ENCODE measurements at places on chromosomes 1 and 21.
A peak's percentile ranks its signal among the peaks of the same experiment; 100 is the strongest.

- peak; percentile 53 for DNase-seq
Measured at GRCh38 chr1:154405747-154406571, 816 bp downstream of the IL6R start.

GRCh38 chr21:43277481-43278351 is 108.9 kb downstream of the CRYAA start:
- DNase-seq: no peak

DNA sequence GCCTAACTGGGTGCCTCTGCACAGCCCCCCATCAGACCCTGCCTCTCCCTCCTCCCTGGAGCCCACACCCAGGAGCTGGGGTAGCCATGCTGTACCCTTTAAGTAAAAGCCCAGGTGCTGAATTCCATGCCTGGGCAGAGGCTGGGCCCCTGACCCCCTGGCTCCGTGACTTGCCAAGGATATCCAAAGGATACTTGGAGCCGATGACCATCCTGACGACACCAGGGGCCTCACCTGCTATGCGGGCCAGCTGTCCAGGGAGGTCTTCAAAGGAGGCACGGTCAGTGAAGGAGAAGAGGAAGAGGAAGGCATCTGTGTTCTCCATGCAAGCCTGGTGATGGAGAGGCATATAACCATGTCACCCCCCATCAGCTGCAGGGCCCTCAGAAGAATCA is 4.7 kb downstream of the CPLANE2 start:
- DNase-seq: no peak

- no peak for DNase-seq
Measured at GRCh38 chr1:233549917-233550316, 64.0 kb upstream of the KCNK1 start.

- no peak for DNase-seq
Measured at GRCh38 chr1:165925498-165926079, 98.2 kb downstream of the UCK2 start.

GRCh38 chr21:18249672-18250071 is 5.0 kb downstream of the CHODL start:
- no peak for DNase-seq

GRCh38 chr21:16071761-16072160 is 342.0 kb downstream of the USP25 start:
- DNase-seq: no peak

DNA sequence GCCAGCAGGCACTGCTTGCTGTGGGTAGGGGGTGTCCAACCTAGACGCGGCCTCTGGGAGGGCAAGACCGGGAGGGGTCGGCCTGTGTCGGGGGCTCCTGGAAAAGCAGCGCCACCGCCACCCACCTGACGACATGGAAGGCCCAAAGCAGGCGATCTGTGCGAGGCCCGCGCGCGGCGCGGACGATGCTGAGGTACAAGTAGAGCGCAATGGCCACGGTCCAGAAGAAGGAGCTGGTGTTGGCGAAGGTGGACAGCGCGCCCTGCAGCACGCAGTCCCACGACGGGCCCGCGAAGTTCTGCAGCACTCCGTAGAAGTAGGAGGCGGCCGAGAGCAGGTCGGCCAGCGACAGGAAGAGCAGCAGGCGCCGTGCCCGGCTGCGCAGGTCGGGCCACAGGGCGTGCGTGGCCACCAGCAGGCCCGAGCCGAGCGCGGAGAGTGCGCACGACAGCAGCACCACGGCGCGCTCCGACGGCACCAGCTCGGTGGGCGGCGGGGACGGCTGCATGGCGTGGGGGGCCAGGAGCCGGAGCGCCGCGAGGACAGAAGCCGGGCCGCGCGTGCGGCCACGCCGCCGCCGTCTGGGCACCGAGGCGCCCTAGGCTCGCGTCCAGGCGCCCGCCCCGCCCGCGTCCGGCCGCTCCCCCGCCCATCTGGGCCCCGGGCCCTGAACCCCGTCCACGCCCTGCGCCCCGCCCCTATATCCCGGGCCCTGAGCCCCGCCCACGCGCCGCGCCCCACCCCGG is at the start of gene GPR157:
Gene GPR157, minus strand, starts transcription at position 583 of the 746 bp plus-strand sequence. Its CDS starts 75 bp downstream, at position 508.
- peak; percentile 79 for DNase-seq

DNA sequence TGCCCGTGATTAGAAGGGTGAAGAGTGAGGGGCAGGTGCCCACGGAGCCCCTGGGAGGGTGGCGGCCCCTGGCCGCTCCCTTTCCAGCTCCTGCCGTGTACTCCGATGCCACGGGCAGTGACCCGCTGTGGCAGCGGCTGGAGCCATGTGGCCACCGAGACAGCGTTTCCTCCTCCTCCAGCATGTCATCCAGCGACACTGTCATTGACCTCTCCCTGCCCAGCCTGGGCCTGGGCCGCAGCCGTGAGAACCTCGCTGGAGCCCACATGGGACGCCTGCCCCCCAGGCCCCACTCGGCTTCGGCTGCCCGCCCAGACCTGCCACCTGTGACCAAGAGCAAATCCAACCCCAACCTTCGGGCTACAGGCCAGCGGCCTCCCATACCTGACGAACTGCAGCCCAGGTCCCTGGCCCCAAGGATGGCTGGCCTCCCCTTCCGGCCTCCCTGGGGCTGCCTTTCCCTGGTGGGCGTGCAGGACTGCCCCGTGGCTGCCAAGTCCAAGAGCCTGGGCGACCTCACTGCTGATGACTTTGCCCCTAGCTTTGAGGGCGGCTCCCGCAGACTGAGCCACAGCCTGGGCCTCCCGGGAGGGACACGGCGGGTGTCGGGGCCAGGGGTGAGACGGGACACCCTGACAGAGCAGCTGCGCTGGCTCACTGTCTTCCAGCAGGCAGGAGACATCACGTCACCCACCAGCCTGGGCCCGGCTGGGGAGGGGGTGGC is 22.0 kb downstream of the PANK4 start:
- DNase-seq: no peak

DNA sequence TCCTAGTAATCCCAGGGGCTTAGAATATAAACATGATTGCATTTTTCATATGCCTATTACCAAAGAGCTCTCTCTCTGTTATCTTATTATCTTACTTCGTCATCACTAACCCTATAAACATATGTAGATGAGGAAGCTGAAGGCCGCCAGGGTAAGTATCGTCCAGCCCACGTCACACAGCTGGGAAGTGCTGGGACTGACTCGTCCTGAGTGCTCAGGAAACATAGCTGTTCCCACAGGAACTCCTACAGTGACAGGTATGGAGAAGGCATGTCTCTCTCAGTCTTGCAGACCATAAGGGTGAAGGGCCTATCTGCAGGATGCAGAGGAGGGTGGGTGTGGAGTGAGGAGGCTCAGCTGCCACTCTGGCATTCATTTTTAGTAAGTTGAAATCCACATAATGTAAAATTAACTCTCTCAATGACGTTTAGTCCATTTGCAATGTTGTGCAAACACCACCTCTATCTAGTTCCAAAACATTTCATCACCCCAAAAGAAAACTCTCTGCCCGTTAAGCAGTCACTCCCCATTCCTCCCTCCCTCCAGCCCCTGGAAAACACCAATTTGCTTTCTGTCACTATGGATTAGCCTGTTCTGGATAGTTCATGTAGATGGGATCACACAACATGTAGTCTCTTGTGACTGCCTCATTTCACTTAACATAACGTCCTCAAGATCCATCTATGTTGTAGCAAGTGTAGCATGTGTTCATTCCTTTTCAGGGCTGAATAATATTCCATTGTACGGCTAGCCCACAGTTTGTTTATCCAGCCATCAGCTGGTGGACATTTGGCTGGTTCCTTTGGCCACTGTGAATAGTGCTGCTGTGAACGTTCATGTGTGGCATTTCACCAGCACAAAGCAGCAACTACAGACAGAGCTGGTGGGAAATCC is 68.3 kb downstream of the TCP10L start:
- DNase-seq: no peak

DNA sequence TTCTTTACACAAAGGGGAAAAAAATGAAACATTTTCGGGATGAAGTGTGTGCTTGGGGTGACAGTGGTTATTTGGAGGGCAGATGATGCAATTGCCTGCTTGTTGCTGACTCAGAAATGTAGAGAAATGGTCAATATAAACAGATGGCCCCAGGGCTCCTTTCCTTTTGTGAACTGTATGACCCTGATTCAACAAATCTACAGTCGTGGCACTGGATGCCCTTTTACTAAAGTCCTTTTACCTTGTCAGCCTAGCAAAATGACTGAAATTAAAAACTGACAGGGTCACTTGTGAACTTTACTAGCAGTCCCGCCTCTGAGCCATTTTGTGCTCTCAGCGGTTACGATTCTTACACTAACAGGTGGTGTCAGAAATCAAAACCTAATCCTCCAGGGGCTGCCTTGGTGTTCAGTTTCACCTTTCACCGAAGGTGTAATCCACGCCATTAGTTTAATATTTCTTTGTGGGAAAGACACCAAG is 49.8 kb downstream of the GREM2 start:
- DNase-seq: no peak

- DNase-seq: no peak
Measured at GRCh38 chr1:111980686-111981085, 8.8 kb downstream of the KCND3 start.

- DNase-seq: peak; percentile 25
Measured at GRCh38 chr1:111476761-111477309, 3.1 kb downstream of the C1orf162 start.

GRCh38 chr1:110161849-110162248 is 11.6 kb downstream of the SLC6A17 start:
- DNase-seq: no peak

GRCh38 chr1:222996310-222996975 is 146.6 kb downstream of the TLR5 start:
- DNase-seq: no peak

- DNase-seq: no peak
Measured at GRCh38 chr1:179178183-179178582, 51.3 kb downstream of the ABL2 start.

- no peak for DNase-seq
Measured at GRCh38 chr21:22374218-22374969, 1376.2 kb downstream of the NCAM2 start.

GRCh38 chr1:239189998-239190512 is 196.3 kb upstream of the CHRM3 start:
- DNase-seq: no peak

DNA sequence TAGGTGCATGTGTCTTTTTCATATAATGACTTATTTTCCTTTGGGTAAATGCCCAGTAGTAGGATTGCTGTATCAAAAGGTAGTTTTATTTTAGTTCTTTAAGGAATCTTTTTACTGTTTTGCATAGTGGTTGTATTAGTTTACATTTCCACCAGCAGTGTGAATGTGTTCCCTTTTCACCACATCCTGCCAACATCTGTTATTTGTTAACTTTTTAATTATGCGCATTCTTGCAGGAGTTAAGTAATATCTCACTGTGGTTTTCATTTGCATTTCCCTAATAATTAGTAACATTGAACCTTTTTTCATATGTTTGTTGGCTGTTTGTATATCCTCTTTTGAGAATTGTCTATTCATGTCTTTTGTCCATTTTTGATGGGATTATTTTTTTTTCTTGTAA is 1761.9 kb downstream of the PLA2G4A start:
- no peak for DNase-seq

DNA sequence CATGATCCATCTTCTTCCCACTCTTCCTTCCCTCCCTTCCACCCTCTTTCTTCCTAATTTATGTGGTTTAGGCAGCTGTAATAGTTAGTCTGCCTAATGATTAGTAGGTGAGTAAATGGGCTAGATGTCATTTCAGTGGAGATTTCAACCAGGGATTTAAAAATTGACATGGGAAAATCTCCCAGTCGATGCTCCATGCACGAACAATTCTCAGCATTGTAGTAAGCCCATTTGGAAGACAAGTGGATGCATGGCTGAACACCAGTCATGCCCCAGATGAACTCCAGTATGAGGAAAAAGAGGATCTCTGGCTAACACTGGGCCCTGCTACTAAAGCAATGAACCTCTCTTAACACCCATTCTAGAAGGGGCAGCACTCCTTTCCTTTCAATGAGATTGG is 25.3 kb downstream of the CHI3L2 start:
- no peak for DNase-seq

- no peak for DNase-seq
Measured at GRCh38 chr1:66598670-66599069, 64.7 kb downstream of the SGIP1 start.

DNA sequence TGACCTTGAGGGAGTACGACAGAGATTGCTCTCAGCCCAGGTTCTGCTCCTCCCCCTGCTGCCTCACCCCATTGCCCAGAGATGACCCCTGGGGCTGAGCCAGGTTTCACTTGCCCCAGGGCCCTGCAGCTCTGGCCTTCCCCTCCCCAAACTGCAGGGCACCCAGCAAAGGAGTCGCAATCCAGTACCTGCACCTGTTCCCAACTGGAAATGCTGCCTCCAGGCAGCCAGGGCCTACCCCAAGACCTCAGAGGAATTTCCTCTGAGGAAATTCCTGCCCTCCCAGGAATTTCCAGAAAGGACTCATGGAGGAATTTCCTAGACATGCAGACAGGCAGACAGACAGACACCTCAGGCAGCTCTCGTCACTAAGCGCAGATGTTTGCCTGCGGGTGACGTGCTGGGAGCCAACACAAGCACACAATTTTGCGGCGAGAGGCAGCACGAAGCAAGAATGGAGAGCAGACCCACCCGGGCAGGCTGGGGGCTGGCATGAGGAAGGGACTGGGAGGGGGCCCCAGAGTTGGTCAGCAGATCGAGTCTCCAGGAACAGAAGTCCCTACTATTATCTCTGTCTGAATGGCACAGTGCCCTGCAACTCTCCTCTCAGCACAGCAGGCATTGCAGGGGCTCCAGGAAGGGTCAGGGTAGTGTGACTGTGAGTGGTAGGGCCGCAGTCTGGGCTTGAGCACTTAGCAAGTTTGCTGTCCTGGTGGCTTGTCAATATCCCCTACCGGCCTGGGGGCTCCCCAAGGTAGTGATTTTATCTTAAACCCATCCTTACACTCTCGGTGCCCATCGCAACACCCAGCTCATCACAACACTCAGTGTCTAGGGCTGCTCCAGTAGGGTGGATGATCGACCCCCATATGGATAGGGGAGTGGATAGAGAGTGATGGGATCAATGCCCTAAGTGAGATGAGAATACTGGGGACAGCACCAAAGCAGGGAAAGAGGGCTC is 2.9 kb upstream of the EFNA1 start:
- no peak for DNase-seq

- DNase-seq: no peak
Measured at GRCh38 chr21:24372506-24372905, 1234.8 kb downstream of the MRPL39 start.

- no peak for DNase-seq
Measured at GRCh38 chr1:39890273-39890672, 7.0 kb upstream of the TRIT1 start.

DNA sequence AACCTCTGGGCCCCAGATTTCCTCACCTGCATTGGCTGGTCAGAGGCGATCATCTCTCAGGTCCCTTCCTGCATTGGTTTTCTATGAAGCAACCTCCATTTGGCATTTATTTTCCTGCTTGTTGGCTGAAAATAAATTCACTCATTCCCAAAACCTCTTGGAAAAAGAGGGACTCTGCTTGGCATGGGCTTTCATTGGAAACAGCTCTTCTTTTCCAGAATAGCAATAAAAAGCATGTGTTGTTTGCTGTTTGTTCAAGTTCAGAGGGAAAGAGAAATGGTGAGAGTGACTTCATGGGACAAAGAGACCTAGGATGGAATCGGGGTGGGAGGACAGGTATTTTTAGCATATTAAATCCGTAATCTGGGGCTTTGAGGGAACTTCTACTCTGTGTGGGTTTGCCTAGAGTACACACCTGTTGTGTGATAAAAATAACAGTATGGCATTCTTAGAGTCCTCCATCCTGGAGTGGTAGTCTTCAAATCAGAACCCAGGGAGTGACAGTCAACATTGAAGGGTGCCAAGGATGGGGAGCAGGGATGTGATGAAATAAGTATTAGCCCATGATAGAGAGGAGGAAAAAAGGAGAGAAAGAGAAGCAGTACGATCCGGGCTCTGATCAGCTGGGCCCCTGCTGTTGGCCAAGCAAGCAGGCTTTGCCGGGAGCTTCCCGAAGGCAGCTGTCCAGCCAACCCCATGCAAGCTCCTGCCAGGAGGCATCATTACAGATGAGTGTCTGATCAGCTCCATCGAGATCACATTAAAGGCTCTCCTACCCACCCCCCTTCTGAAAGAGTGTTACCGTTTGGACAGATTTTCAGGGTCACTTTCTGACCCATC is 131.9 kb upstream of the NFIA start:
- no peak for DNase-seq

Measured in T-cell (primary cell).